ENCODE measurements at places on chromosomes 2 and 18. TPM values are rescaled to one million over a fixed set of nuclear protein-coding genes. Genes with fewer than 3 reads are reported as not detected.

- no peaks in the 10 kb centered on the region for H3K36me3 ChIP-seq
- no peak for DNase-seq
- H3K4me1 ChIP-seq, result no peaks in the 10 kb centered on the region
Observed at GRCh38 chr18:58438161-58438957, 190.5 kb downstream of the ALPK2 start.

Gene MARCO
- not detected for total RNA-seq

GRCh38 chr18:31658670-31659575 is 25.5 kb downstream of the B4GALT6 start:
- 0 out of 2 replicates have a peak, but pooled peaks cover 4% of the 10 kb centered on the region for H3K4me1 ChIP-seq
- no peak overlapping the region for H3K27ac ChIP-seq
- H3K27me3 ChIP-seq, result no peaks in the 10 kb centered on the region
- DNase-seq, result no peak
- no peaks in the 10 kb centered on the region for H3K36me3 ChIP-seq

Gene RIT2
- total RNA-seq, result not detected

- no peak overlapping the region for H3K4me3 ChIP-seq
- DNase-seq, result peak; percentile 80
- H3K27me3 ChIP-seq, result no peaks in the 10 kb centered on the region
Observed at GRCh38 chr2:74602586-74603281, 45.4 kb downstream of the M1AP start.

DNA sequence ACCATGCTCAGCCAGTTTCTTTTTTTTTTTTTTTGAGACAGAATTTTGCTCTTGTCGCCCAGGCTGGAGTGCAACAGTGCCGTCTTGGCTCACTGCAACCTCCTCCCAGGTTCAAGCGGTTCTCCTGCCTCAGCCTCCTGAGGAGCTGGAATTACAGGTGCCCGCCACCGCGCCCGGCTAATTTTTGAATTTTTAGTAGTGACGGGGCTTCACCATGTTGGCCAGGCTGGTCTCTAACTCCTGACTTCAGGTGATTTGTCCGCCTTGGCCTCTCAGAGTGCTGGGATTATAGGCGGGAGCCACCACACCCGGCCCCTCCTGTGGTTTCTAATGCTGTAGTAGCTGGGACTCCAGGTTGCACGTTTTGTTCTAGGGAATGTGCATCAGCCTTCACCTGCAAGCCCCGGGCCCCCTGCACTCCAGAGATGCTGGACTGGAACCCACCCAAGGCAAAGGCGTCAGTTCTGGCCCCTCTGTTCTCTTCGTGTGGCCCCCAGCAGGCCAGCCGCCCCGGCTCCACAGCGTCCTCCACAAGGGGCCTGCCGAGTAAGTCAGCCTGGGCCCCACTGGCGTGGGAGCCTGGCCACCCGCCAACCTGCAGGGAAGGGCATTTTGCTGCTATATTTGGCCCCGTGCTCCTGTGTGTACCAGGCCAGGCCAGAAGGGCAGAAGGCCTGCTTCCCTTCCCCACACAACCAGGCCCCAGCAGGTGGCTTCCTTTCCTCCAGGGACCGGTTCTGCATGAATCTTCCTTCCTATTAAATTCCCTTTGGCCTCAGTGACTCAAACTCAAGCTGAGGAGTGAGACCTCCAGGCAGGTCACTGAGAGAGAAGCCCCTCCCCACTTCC is 25.7 kb upstream of the B3GNT7 start:
- no peaks in the 10 kb centered on the region for H3K27me3 ChIP-seq
- H3K36me3 ChIP-seq, result no peaks in the 10 kb centered on the region
- H3K4me1 ChIP-seq, result peaks cover 57% of the 10 kb centered on the region
- H3K27ac ChIP-seq, result peak overlapping the region; percentile 56
- H3K4me3 ChIP-seq, result no peak overlapping the region
- DNase-seq, result peak; percentile 72

DNA sequence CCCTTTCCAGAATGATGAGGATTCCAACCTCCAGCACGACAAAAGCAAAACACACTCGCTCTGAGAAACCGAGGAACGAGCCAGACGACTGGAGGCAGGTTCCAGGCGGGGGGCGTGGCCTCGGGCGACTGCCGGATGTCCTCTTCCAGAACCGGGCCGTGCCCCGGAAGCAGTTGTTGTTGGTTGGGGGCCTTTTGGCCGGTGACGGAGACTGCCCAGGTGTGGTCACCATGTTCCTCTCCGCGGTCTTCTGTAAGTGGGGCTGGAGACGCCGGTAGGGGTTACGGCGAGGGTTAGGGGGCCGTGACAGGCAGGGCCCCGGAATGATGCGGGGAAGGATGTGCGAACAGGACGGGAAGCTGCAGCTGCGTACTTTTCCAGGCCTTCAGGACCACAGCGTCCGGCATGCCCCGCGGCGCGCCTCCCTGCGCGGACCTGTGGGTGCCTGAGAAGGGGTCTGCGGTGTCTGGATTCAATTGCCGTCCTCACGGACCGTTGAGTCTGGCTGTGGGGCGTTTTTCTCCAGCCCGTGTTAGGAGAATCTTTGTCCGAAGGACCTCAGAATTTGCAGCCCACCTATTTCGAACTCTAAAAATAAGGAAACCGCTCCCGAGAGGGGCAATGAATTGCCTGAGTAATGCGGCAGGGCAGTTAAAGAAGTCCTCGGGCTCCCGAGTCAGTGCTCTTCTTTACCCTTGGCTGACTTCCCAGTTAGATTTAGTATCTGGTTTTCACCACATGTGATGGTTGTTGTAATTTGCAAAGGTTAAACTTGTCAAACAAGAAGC is at the start of gene MRPL33:
Gene MRPL33 (plus strand): TSS at position 172 of the 788 bp plus-strand sequence. CDS start 59 bp downstream, at position 231.
- no peaks in the 10 kb centered on the region for H3K27me3 ChIP-seq
- peak; percentile 86 for DNase-seq
- H3K4me1 ChIP-seq, result peaks cover 37% of the 10 kb centered on the region
- H3K4me3 ChIP-seq, result peak within 1 kb of the TSS; percentile 93
- peaks cover 34% of the 10 kb centered on the region for H3K36me3 ChIP-seq

DNA sequence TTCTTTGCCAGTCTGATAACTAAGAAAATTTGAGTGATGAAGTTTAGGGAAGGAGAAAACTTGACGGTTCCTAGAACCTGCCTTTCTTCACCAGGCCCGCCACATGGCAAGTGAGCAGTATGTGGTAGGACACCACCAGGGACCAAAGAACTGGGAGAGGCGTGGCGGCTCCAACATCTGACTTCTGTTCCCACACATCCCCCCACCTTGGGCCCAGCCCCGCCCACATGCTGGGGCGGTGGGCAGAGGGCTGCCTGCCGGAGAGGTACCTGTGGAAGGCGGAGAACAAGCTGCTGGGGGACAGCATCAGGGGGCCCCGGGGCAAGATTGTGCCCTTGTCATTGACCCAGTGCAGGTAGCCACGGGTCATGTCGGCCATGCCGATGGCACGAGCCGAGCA is 75.0 kb downstream of the EMILIN2 start:
- H3K36me3 ChIP-seq, result peaks cover 4% of the 10 kb centered on the region
- no peak overlapping the region for H3K27ac ChIP-seq
- no peak for DNase-seq
- H3K4me1 ChIP-seq, result no peaks in the 10 kb centered on the region
- H3K4me3 ChIP-seq, result no peak overlapping the region

DNA sequence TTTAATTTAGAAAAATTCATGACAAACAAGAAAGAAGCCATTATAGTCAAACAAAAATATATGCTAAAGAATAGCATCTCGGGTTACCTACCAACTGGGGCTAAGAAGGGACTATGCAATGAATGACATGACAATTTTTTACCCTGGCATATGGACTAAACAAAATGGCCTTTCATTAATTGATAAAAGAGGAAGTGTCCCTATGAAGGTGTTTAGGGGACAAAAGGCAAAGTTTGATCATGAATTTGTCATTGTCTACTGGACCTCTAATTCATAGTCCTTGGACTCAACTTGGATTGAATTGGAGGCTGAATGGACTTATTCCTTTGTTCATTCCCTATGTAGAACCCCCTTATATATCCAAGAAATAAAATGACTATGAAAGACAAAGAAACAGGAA is 12.7 kb downstream of the MAIP1 start:
- H3K27me3 ChIP-seq, result no peaks in the 10 kb centered on the region
- H3K4me1 ChIP-seq, result no peaks in the 10 kb centered on the region

Gene RAPGEF4
- total RNA-seq, result not detected

DNA sequence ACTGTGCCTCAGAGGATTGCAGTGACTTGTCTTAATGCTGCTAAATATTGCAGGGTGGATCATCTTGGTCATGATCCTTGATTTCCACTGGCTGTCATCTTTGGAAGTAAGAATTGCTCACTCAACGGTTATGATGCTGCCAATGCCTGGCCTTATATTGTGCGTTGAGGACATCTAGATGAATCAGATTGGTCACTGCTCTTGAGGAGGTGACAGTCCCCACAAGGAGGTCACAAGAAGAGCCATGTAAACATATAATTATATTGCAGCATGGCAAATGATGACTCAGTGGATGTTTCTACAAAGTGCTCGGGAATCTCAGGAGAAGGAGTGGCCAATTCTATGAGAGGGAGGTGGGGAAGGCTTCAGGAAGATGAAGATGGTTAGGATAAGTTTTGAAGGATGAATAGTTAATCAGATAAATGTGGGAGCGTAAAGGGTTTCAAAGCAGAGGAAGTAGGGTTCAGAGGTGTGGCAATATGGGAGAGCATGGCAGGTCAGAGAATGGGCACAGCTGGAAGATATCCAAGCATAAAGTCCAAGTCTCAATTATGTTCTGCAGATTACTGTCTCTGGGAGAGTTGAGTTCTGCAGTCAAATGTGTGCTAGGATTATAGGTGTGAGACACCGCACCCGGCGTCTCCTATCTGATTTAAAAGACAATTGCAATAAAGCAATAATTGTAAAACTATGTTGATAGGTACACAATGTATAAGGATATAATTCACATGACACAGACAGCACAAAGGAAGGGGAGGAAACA is 21.3 kb upstream of the TMEM131 start:
- H3K4me1 ChIP-seq, result peaks cover 11% of the 10 kb centered on the region
- H3K27me3 ChIP-seq, result no peaks in the 10 kb centered on the region
- H3K27ac ChIP-seq, result no peak overlapping the region

GRCh38 chr2:224563537-224563936 is 21.6 kb downstream of the CUL3 start:
- DNase-seq, result no peak
- H3K27me3 ChIP-seq, result no peaks in the 10 kb centered on the region
- H3K27ac ChIP-seq, result peak overlapping the region; percentile 5
- no peak overlapping the region for H3K4me3 ChIP-seq
- H3K36me3 ChIP-seq, result peaks cover 22% of the 10 kb centered on the region

- H3K27me3 ChIP-seq, result no peaks in the 10 kb centered on the region
- no peak for DNase-seq
- H3K4me1 ChIP-seq, result no peaks in the 10 kb centered on the region
- no peak overlapping the region for H3K4me3 ChIP-seq
- no peak overlapping the region for H3K27ac ChIP-seq
- no peaks in the 10 kb centered on the region for H3K36me3 ChIP-seq
Observed at GRCh38 chr2:12428324-12428723, 288.4 kb upstream of the TRIB2 start.

DNA sequence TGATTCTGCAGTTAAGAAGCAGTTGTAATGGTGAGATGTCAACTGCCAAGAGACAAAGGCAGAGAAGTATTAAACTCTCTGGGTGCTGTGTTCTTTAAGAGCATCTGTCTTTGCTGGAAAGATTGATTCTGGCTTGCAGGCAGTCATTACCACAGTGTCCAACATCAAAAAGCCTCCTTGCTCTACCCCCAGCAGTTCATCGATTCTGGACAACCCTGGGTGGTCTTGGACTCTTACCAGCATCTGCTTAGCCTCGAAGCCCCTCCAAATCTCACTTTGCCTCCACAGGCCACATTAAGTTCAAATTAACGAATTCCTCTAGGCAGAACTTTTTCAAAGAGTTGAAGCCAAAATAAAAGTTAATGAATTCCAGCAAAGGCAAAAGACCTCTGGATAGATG is 1061.4 kb downstream of the TSN start:
- no peak overlapping the region for H3K27ac ChIP-seq
- no peaks in the 10 kb centered on the region for H3K27me3 ChIP-seq
- H3K4me1 ChIP-seq, result no peaks in the 10 kb centered on the region
- H3K4me3 ChIP-seq, result no peak overlapping the region
- DNase-seq, result no peak
- no peaks in the 10 kb centered on the region for H3K36me3 ChIP-seq

DNA sequence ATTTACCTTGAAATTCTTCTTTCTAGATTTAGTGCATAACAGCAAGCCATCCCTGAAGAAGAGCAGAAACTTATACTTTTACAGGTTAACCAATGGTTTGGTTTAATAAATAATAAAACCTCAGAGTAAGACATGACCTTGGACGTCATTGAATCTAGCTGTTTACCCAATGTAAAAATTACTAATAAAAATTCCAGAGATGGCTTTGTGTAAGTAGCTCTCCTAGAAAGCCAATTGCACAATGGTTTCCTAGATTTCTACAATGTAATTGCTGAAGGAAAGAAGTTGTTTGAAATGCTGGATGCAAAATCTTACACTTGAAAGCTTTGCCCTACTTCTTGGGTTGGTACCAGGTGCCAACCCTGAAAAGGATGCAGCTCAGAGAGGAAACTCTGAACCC is 1.5 kb downstream of the XDH start:
- no peak for DNase-seq
- H3K27me3 ChIP-seq, result no peaks in the 10 kb centered on the region
- H3K4me1 ChIP-seq, result peaks cover 52% of the 10 kb centered on the region
- H3K4me3 ChIP-seq, result peak overlapping the region; percentile 48

Measured in PC-9 (cell line).